Tibial artery (tissue), 4 donors: ENCODE measurements at places on chromosomes 7 and 10.
A peak's percentile ranks its signal among the peaks of the same experiment; 100 is the strongest.

- no peak for DNase-seq
Measured at GRCh38 chr7:88429382-88429781, 122.7 kb upstream of the STEAP4 start.

- no peak for DNase-seq
Measured at GRCh38 chr10:126294451-126294850, 93.8 kb downstream of the ADAM12 start.

- DNase-seq, result no peak
Measured at GRCh38 chr7:11345621-11346020, 371.9 kb downstream of the PHF14 start.

DNA sequence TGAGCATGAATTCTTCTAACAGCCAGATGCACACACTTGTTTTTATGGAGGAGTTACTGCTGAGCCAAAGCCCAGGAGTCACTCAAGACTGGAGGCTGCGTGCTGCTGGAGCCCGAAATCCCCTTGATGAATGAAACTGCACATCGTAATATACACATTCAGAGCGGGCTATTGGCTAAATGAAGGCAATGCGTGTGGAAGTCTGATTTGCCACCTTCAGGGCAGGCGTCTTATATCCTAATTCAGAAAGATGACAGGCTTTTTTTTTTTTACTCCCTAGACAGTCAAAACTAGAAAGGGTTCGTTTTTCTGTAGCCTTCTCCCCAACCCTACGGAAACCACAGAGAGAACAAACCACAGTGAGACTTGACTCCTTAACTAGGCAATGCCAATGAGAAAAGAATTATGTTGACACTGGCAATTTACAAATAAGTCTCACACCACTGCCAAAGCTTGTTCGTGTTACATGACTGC is 227.2 kb upstream of the KLF14 start:
- no peak for DNase-seq

DNA sequence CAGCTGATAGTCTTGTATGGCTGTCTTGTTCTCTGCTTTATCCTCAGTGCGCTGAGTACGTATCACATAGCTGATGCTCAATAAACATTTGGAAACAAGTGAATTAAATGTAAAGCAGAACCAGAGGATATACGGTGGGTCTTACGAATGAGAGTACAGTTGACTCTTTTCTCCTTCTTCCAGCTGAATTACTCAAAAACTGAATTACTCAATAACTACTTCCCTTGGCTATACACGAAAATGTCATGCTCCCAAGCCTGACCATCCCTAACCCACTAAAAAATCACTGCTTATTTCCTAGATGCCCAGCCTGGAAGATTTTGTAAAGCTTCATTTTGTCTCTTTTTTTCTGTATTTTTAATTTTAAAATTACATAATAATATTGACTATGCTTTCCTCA is 3.2 kb upstream of the RSU1 start:
- DNase-seq, result no peak

GRCh38 chr10:98374217-98374985 is 40.6 kb downstream of the PYROXD2 start:
- DNase-seq, result no peak

DNA sequence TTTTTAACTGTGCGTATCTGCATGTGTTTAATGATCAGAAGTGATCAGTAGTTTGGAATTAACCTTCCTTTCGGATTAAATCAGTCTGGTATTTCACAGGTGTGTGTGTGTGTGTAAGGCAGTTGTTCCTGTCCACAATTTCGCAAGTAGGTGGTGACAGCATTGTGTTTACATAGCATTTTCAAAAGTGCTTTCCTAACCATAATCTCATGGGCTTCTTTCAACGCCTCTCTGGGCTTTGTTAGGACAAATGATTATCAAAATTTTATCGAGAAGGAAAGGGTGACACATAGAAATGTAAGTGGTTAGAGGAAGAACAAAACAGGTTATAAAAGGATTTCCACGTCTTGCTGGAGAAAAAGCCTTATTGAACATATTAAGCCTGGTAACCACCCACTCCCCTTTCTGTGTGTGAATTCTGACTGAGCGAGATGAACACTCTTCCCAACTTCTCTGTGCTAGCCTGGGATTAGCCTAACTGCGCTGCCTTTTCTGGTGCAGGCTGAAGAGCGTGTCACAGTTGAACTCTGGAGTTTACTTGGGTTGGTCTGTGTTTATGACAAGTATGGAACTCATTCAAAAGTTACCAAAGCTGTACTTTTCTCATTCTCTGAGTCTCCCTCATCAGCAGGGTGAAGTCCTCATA is 292.3 kb upstream of the PITRM1 start:
- no peak for DNase-seq

DNA sequence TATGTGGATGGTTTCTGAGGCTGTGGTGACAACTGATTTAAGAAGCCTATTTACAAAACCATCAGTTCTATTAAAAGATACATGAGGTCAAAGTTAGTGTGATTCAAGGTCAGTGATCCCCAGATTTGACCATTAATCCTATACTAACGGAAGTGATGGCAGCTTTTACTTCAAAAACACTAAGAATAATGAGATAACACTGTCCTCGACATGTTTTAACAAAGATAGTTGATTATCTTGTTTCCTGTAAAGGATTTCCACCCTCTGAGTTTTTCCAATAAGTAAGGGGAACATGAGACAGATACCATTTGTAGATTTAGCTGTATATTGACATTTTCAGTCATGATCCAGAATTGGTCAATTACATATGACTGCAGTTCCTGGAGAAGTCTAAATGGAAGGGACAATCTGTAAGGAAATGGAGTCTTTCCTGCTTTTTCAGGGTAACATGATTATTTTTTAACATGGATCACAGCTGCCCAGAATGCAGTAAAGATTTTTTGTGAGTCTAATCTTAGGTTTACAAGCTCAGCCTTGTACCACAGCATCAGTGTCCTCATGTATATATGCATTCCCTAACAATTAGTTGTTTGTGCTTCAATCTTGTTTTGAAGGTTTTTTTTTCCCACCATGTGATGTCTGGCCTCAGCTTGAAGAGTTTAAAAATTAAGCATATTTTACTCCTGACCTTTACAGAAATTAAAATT is 188.0 kb downstream of the PPP1R9A start:
- no peak for DNase-seq

DNA sequence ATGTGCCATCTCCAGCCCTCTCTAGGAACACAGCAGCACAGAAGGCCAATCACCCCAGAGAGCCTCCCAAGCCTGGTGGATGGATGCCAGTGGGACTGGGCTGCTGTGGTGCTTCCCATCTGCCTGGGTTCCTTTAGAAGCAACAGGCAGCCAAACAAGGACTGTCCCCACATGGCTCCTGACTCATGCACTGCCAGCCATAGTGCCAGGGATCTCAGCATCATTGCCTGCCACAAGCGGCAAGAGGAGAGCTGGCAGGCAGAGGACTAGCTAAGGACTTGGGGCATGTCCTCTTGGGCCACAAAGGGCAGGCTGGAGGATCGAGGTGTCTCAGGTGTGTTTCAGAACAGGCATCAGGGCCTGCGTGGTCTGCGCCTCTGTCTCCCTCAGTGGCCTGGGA is 23.4 kb upstream of the FIGNL1 start:
- peak; percentile 74 for DNase-seq

DNA sequence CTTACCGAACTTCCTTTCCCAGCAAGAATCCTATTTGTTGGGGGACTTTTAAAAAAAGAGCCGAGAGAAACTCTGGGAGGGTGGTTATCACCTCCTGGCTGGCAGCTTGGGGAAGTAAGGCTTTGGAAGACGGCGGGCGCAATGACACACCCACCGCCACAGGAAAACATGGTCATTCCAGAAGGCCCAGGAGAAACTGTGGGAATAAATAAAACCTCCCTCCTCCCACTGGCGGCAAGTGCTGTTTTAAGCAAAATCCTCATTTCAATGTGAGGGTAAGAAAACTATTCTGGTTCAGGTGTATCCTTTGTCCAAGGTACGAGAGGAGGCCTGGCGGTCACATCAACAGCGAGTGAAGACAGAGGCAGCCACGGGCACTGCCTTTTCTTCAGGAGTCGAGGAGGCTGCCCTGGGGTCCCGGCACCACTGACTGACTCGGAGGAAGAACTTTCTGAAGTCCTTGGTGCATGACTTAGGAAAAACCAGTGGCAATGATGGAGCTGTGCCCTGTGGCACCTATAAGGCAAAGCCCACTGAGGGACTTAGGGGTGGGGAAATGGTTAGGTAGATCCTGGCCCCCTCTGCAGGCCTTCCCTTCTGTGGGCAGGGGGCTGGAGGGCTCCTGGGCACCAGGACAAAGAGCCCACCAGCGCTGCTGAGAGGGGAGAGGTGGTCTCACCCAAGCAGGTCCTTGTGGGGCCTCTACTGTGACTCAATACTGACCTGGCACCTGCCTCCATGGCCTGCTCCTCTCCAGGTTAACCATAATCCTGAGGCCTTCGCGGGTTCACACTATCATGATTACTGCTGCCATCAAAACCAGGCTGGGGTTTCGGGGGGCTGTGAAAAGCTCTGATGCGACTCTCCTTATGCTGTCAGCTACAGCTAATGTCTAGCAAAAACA is 21.4 kb downstream of the DNAJB12 start:
- DNase-seq, result no peak

GRCh38 chr10:76675951-76676587 is 961.5 kb downstream of the KCNMA1 start:
- peak; percentile 93 for DNase-seq

- no peak for DNase-seq
Measured at GRCh38 chr7:134188311-134188710, 61.2 kb downstream of the LRGUK start.

- DNase-seq, result no peak
Measured at GRCh38 chr10:75950307-75950706, 518.9 kb downstream of the LRMDA start.

GRCh38 chr7:159331462-159331861 is 186.8 kb upstream of the VIPR2 start:
- DNase-seq, result no peak

DNA sequence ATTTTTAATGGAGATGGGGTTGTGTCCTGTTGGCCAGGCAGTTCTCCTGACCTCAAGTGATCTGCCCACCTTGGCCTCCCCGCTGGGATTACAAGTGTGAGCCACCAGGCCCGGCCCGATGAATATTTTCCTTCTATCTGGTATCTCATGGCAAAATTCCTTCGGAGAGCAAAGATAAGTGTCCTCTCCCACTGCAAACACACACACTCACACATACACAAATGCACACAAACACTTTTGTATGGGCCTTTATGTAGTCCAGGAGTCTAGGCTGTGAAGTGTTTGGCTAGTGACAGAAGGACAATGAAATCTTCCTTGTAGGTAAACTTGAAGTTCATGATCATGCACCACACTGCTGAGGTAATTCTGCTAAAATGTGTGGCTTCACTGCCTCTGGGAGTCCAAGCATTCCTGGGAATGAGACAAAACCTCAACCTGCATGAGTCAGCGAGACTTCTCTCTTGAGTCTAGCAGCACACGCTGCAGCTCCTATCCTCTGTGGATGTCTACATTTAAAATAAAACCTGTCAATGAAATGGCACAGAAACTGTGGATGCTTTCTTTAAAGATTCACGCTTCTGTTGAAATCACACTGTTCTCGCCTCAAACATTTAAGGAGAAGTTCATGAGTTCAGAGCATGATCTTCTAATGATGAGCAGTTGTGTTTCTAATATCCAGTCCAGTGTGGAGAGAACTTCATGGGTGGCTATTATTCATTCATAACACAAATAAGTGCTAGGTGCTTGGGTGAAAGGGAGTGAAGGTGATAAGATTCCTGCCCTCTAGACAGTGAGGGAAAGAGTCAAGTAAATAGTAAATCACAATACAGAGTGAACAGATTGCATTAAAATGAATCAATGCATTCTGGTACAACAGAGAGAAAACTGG is 96.5 kb downstream of the NRP1 start:
- no peak for DNase-seq

DNA sequence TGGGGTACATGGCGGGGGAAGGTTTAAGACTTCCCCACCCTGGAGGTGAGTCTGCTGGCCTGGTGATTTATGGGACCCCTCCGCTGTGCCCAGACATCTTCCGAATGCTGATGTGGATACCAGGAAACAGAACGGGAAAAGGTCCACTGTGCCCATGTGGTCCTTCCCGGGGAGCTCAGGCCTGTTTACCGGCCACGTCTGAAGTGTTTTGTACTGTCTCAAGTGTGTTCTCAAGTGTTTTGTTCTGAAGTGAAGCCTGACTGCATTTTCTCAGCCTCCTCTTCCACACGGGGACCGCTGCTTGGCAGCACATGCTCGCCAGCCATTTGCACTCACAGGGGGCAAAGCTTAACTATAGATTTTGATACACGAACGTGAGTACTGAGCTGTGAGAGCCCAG is 127.2 kb downstream of the TEX36 start:
- no peak for DNase-seq

- no peak for DNase-seq
Measured at GRCh38 chr10:49569031-49569631, 30.2 kb upstream of the ERCC6 start.

DNA sequence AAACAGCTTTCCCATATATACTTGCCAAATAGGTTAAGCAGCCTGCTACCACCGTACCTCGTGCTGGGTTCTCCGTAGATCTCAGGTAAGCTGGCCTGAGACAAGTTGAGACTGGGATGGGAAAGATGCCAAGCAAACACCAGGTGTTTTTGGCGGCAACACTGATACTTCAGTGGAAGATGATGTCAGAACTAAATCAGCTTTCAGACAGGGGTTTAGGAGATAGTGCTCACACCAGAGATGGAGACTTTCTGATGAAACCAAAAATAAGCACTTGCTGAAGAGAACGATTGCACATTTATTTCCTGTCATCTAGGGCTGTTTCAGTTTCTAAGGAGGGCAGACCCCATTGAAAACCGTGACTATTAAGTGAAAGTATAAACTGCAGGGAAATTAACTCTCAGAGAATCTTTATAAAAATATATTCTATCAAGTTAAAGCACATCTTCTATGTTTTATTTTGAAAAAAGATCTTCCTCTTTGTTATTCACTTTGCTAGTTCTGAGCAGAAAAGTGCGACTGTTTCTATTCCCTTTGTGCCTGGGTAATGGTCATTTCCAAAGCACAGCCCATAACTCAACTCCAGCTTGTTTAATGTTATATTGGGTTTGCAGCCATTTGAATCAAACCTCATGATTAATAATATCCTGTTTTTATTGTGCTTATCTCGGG is 149.9 kb downstream of the CPED1 start:
- no peak for DNase-seq

- no peak for DNase-seq
Measured at GRCh38 chr7:104208421-104208780, 588 bp upstream of the ORC5 start.

GRCh38 chr7:151936207-151936606 is 20.0 kb upstream of the GALNTL5 start:
- DNase-seq, result no peak
